ENCODE measurements at places on chromosomes 16 and 17. TPM values are rescaled to one million over a fixed set of nuclear protein-coding genes. Genes with fewer than 3 reads are reported as not detected.

CTRB1 gene
- not detected for total RNA-seq

CHST4 gene
- total RNA-seq: not detected

NOXO1 gene
- not detected for total RNA-seq

KDM6B gene
- 27.0 TPM for total RNA-seq

CHMP1A gene
- total RNA-seq: 40.5 TPM

DNA sequence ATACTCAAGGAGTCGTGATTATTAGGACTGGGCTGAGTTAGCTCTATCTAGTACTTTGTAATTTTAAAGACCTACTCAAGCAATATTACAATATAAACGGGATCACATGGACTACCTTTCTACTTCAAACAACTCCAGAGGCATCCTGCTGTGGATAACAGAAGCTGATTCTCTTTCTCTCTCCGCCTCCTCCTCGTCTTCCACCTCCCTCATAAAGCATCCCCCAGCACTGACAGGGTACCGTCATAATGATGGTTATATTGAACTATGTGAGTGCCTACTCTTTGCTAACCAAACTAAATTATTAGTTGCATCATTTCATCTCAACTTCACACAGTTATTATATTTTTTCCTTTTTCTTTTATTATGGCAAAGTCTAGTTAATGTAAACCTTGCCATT lies 165.4 kb upstream of the FOXF1 start:
- DNase-seq: no peak

GRCh38 chr16:29815032-29815721 lies 775 bp upstream of the PAGR1 start:
- DNase-seq: peak; percentile 83

DNA sequence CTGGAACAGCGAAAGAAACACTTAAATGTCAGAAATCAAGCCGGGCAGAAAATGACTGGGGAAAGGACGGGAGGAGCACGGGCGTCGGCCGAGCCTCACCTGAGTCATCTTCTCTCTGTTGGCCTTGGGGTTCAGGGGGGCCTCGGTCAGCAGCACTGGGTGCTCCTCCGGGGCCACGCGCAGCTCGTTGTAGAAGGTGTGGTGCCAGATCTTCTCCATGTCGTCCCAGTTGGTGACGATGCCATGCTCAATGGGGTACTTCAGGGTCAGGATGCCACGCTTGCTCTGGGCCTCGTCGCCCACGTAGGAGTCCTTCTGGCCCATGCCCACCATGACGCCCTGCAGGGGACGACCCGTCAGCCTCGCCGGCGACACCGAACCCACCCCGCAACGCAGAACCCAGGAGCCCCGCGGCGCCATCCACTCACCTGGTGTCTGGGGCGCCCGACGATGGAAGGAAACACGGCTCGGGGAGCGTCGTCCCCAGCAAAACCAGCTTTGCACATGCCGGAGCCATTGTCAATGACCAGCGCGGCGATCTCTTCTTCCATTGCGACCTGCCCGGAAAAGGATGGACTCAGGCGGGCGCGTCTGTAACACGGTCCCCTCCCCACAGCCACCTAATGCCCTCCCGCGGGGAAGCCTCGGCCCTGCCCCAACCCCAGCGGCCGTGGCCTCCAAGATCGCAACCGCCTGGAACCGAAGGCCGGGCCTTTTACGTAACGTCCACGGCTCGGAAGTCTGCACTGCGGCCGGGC lies 616 bp downstream of the ACTG1 start:
- no peak for DNase-seq

DNA sequence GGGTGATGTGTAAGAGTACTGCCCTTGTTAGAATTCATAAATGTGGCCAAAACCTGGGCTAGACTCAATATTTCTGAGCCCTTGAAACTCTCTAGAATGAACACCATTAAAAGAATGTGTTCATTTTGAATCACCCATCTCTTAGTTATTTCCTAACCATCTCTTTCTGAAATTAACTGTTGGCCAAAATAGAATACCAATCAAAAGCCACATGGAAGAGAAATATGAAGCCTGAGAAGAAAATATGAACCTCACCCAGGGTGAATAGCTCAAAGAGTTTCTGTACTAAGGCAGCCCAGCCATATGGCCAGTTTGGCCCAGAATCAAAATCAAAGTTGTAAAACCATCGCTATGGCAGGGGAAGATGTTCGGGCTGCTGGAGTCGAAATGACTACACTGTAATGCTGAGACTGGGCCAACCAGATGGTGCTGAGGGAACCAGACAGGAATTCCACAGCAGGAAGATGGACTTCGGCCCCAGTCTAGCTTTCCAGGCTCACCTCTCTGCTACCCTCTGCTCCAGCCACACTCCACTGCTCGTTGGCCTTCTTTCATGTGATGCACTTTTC lies 154.3 kb upstream of the ZFHX3 start:
- no peak for DNase-seq

- DNase-seq: no peak
Observed at GRCh38 chr17:63751806-63752205, 10.2 kb upstream of the STRADA start.

DNA sequence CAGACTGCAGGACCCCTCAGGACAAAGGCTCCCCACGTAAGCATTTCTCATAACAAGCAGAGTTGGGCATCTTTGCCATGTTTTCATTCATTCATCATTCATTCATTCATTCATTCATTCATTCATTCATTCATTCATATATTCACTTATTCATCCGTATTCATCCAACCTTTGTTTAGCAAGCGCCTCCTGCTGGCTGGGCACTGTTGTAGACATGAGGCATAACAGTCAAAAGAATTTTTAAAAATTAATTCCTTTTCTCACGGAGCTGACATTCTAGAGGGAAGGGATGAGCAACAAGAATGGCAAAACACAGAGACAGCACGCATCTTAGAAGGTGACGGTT lies 351.7 kb upstream of the TNRC6C start:
- DNase-seq: no peak

GRCh38 chr17:72792771-72793170 lies 299.7 kb downstream of the SLC39A11 start:
- no peak for DNase-seq

DNA sequence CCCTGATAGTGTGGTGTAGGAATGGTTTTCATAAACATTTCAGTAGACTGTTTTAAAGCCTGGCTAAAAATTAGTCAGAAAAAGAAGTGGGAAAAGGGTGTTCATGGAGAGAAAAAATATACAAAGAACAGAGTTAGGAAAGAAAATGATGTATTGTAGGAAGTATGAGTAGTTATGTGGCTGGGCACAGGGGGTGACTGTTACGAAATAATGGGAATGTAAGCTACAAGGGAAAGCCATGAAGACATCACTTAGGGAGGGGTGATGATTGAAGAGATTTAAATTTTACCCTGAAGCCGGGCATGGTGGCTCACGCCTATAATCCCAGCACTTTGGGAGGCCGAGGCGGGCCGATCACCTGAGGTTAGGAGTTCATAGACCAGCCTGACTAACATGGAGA lies 55.3 kb downstream of the NUP88 start:
- DNase-seq: no peak

DNA sequence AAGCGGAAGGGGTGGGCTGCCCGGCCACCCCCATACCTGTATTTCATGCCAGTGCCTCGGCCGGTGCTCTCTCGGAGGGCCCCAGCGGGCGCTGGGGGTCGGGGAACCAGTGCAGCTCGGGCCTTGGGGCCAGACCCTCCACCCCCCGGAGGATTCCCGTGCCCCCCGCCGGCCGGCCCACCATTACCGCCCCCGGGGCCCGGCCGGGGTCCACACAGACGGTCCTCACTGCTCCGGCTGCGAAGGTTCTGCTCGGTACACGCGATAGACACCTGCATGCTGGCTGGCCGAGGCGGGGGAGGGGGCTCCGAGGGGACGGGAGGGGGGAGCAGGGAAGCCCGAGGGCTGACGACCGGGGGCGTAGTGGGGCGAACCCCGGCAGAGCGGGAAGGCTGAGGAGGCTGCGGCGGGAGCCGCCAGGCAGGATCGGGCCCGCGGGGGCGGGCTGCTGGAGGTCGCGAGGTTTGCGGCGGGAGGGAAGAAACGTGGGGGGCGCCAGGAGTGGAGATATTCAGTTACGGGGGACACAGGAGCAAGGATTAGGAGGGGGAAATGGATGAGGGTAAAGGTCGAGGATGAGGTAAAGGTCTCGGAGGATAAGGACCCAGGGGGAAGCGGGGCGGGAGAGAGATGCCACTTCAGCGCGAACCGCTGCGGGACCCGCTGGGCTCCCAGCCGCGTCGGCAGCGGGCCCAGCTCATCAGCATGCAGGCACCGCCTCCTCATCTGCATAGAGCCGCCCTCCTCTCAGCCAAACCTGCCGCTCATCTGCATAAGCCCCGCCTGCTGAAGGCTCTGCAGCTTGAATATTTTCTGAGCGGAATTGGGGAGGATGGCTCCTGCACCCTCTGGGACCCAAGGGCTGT lies at the start of gene KCNAB3:
KCNAB3 (minus strand) TSS at position 699 of the 866 bp plus-strand sequence; CDS start at position 278, 421 bp downstream.
- DNase-seq: peak; percentile 84

- DNase-seq: no peak
Observed at GRCh38 chr16:1884155-1884760, 12.3 kb upstream of the MEIOB start.

All from right cardiac atrium (tissue), 5 donors.